Tongue (tissue), 3 donors: ENCODE measurements at places on chromosomes 11 and 22.

- DNase-seq = no peak
Observed at GRCh38 chr11:128890216-128890542, 977 bp upstream of the KCNJ5 start.

GRCh38 chr11:9462806-9463537 lies 2.2 kb downstream of the ZNF143 start:
- DNase-seq = no peak

GRCh38 chr22:40036591-40037225 lies 42.0 kb downstream of the FAM83F start:
- DNase-seq = peak; percentile 79

GRCh38 chr11:131099013-131099412 lies 182.7 kb upstream of the SNX19 start:
- DNase-seq = no peak

DNA sequence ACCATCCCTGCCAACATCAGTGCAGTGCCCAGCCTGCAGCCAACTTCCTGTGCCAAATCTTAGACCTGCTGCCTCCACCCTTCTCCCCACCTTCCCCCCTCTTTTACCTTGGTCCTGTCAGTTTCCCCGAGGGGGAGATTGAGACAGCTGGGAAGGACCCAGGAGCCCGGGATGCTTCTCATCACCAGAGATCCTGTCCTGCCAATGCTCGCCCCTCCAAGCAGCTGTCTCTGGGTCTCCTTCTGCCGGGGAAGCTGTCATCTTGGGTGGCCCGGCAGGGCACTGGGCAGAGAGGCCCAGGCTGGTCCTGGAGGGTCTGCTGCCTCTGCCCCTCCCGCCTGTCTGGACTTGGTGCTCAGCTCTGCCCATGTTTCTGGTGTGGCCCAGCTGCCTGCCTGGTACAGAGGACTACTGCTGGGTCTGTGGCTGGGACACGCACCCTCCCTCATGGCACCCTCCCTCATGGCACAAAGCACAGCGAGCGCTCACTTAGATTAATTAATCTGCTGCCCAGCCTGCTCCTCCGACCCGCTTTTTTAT lies 60.4 kb upstream of the THY1 start:
- DNase-seq = peak; percentile 64

DNA sequence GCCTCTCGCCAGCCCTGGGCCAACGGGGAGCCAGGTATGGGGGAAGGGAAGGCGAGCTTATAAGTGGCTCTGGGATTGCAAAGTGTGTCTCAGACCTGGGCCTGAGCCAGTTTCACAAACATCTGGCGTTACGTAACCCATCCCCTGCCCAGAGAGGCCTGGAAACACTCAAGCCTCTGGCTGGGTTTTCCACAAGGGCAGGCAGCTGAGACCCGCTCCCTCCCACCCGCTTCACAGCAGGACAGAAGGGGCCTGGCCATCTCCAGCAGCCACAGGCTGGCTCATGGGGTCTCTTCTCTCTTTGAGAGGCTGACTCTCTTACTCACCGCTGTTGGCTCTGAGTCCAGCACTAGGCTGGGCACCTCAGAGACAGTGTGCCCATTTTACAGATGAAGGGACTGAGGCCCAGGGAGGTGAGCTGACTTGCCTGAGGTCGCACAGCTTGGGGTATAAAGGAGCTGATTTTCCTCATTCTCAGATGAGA lies 44.5 kb downstream of the TRIOBP start:
- peak; percentile 98 for DNase-seq

DNA sequence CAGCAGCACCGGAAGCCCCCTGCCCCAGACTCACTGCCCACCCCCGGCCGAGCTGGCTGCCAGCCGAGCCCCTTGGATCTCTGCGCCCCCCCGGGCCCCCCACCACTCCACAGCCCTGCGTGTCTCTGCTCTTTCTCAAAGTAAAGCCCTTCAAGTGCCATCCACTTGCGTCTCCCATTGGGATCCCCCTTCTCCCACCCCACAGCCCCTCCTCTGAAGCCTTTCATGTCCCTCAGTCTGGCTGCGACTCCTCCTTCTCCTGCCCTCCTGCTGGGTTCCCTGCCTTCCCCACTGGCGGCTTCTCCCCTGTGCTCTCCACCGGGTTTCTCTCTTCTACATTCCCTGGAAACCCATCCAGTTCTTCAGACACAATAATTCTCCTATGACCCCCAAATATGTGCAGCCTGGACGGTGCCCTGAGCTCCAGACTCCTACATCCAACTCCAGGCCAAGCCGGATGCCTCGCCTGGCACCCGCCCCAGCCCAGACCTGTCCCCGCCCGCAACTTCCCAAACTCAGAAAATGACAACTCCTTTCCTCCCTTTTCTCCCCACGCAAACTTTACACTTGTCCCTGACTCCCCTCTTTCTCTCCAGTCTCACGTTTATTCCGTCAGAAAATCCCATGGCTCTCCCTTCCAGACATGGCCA lies 108.9 kb downstream of the WNT7B start:
- DNase-seq = no peak
